ENCODE measurements at places on chromosomes 3 and 15.

GRCh38 chr15:25184356-25185155, 229.8 kb downstream of the SNRPN start:
- no peak for DNase-seq

DNA sequence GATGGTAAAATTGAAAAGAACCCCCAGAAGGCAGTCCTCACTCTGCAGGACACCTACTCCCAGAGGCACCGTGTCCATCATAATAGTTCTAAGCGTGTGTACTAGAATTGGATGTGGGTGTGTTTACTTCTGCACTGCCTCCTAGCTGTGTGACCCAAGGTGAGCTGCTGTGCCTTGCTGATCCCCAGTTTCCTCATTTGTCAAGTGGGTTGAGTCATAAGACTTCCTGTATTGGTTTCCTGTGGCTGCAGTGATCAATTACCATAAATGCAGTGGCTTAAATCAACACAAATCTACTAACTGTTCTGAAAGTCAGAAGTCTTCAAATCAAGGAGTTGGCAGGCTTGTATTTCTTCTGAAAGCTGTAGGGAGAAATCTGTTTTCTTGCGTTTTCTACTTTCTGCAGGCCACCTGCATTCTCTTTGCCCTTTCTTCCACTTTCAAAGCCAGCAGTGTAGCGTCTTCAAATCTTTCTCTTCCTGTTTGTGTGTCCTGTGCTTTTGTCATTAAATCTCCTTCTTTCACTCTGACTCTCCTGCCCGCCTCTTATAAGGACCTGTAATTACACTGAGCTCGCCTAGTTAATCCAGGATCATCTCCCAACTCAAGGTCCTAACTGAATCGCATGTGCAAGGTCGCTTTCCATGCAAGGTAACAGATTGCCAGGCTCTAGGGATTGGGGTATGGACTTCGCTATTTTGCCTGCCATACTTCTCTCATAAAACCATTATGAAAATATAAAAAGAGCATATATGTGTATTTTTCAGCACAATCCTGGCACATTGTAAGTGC, 59.0 kb downstream of the RORA start:
- DNase-seq: peak; percentile 15

GRCh38 chr15:25860885-25861866, 2.0 kb downstream of the ATP10A start:
- DNase-seq: no peak

- no peak for DNase-seq
These were observed 3.9 kb downstream of the NEIL1 start for GRCh38 chr15:75350601-75351361.

GRCh38 chr3:147816752-147817151, 407.6 kb downstream of the ZIC1 start:
- DNase-seq: no peak

- DNase-seq: no peak
These were observed 226.9 kb downstream of the CACNA2D3 start for GRCh38 chr3:54349231-54349652.

- DNase-seq: no peak
These were observed 32.2 kb downstream of the CD276 start for GRCh38 chr15:73716417-73716816.

- no peak for DNase-seq
These were observed 148.5 kb downstream of the IGF1R start for GRCh38 chr15:98796685-98797357.

DNA sequence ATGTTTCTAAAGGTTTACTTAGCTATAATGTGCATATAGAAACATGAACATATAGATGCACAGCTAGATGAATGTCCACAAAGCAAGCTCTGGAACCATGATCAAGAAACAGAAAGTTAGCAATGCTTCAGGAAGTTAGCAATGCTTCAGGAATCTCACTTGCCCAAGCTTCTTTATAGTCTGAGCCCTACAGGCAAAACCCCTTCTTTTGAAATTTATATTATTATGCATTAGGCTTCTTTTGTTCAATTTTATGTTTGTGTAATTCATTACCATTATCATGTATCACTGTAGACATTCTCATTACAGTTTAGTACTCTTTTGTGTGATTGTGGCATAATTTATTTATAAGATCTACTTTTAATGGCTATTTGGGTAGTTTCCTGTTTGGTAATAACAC, 286.4 kb upstream of the BCHE start:
- DNase-seq: no peak

- no peak for DNase-seq
These were observed 50.0 kb upstream of the VPS8 start for GRCh38 chr3:184761976-184762375.

DNA sequence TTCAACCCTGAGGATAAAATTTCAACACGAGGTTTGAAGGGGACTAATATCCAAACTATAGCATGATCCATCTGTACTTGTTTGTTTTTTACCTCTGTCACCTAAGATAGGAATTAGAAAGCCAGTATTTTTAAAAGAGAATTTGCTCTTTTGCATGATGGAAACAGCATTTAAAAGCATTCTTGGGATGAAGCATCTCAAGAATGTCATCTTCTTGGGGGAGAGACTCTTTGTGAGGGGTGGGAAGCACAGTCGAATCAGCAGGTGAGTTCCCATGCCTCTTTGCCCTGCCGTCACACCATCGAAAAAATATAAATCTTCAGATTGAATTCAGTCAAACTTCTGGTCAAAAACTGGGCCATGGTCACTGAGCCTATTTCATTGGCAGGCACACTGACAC, 55.3 kb upstream of the BCHE start:
- no peak for DNase-seq

DNA sequence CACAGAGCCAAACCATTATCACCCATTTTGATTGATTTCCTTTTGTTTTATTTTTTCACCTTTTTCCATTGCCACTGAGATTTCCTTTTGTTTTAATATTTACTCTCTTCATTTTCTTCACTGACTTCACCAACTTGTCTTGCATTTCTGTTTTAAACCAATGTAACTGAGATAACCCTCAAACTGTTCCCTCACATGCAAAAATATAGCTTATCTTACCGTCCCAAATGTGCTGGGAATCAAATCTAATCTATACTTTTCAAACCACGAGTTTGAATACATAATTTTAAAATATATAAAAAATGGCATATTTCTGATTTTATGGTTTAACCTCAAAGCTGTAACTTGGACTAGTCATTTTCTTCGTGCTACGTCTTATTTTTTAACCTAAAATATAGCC, 143.8 kb downstream of the PLD1 start:
- no peak for DNase-seq

GRCh38 chr3:52533623-52534280, at the start of gene NT5DC2:
Gene NT5DC2 (minus strand): TSS chr3:52533857. CDS start chr3:52533737, 120 bp downstream.
- no peak for DNase-seq

DNA sequence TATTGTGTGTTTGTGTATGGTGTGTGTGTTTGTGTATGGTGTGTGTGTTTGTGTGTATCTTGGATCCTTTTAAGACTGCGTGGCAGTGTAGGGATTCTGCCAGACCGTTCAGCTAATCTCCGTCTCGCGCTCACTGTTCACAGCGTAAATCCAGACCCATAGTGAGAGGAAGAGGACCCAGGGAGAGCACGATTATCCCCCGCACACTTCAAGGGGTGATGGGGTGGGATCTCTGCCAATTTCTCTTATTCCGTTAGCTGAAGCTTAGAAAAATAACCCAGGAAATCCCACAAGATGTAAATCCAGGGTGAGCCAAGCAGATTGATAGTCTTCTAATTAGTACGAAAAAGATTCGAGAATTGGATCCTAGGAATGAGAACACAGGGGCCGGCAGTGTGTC, 381.2 kb downstream of the GABRG3 start:
- no peak for DNase-seq

- DNase-seq: no peak
These were observed 361.9 kb upstream of the CFAP20DC start for GRCh38 chr3:59411694-59412093.

DNA sequence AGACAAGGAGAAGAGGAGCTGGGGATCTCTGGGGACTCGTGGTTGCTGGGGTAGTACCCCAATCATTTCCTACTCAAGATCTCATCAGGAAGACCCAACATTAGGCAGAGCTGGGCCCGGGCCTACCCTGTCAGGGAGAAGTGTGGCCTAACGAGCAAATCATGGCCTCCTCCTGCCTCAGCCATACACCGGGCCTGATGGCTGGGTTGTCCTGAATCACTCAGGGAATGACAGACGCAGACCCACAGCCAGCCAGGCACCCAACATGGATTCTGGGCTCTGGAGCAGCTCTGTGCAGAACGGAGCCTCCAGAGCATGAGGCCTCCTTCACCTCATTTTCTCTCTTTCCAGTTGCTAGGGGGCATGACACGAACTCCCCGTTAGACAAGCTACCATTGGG, 19.7 kb downstream of the ITGA11 start:
- no peak for DNase-seq

- DNase-seq: no peak
These were observed 223.3 kb downstream of the FAM43A start for GRCh38 chr3:194908972-194909371.

GRCh38 chr3:73705792-73706191, 81.1 kb upstream of the PDZRN3 start:
- no peak for DNase-seq

DNA sequence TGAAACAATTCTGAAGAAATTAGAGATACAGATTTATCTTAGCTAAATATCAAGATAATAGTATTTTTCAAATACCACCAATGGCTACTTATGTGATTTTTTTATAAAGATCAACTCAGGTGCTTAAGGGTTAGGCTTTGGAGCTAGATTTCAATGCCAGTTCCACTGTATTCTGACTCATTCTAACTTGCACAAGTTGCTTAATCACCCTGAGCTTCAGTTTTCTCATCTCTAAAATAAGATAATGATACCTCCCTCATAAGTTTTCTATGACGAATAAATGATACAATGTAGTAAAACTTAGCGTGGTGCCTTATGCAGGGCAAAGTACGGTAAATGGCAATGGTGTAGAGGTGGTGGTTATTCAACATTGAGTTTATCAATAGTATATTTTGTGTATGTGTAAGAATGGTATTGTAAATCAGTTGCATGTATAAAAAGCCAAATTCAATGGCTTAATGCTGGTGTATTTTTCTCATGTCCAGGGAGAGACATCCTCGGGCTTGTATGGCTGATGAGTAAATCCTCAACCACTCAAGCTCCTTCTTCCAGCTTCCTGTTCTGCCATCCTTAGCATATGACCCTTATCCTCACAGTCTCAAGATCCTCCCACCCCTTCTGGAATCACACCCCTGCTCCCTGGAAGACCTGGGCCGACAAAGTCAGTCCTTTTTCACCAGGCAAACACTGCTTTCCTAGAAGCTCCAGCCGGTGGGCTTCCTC, 505.9 kb upstream of the CFAP20DC start:
- no peak for DNase-seq

- DNase-seq: no peak
These were observed 72.1 kb downstream of the IL1RAP start for GRCh38 chr3:190585805-190586630.

DNA sequence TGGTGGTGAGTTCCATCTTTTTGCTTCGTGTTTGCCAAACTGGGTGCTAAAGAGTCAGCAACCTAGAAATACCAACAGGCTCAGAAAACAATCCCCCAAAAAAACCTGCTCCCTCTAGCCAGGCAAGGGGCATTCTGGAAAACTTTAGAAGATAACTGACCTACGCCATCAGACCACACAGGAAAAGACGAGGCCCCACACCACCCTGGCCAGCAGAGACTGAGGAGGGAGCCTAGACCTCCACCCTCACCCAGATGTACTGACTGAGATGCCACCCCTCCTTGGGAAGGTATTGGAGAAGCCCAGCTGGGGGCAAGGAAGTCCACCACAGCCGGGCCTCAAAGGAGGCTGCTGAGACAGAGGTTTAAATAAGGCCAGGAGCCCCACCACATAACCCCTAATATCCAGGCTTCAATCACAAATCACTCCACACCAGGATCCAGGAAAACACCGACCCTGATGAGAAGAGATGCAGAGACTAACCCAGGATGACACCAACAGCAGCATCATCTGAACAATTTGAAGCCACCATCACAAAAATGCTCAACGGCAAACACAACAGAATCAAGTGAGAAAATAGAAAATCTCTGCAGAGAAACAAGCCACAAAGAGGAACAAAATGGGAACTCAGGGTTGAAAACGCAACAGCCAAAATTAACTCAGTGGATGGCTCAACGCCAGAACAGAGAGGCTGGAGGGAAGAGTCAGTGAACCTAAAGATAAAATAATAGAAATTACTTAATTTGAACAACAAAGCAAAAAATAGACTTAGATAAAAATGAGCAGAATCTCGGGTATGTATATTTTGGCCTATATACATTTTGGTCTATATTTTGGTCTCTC, 61.0 kb downstream of the TPRA1 start:
- no peak for DNase-seq

GRCh38 chr3:140753865-140754754, 76.2 kb downstream of the TRIM42 start:
- peak; percentile 87 for DNase-seq

- DNase-seq: no peak
These were observed 951.4 kb downstream of the PLOD2 start for GRCh38 chr3:145209561-145209960.

- no peak for DNase-seq
These were observed 295.8 kb downstream of the MAGI1 start for GRCh38 chr3:65742914-65743313.

GRCh38 chr3:111662907-111663306, 67.8 kb upstream of the ZBED2 start:
- no peak for DNase-seq

- DNase-seq: no peak
These were observed 196.1 kb downstream of the RYR3 start for GRCh38 chr15:33506781-33507296.

GRCh38 chr15:31300208-31300661, 26.4 kb upstream of the KLF13 start:
- no peak for DNase-seq

GRCh38 chr3:117728226-117728625, 1018.6 kb downstream of the TUSC7 start:
- DNase-seq: no peak

- DNase-seq: no peak
These were observed 98.0 kb upstream of the ABHD17C start for GRCh38 chr15:80597076-80597475.

DNA sequence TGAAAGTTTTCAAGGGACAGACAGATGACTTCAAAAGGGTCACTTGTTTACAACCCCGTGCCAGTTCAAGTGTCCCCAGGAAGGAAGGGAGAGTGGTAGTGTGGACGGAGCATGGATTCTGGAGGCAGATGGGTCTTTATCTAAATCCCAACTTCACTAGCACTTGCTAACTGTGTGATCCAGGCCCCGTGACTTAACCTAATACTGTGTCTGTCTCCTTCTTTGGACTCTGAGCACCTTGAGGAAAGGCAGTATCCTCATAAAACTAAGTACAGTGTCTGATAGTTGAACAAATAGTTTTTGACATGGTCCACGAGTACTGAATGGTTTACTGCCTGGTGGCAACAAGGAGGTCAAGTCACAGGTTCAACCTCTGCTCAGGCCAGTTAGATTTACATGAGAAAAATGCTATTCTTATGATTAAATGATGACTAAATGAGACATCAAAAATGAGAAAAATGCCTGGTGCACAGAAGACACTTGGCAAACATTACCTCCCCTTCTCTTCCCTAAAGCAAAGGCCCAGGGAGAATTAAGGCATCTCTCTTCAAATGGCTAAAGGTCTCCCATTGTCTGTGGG, 48.9 kb downstream of the ABCC5 start:
- DNase-seq: no peak

GRCh38 chr15:85925649-85926237, 131.0 kb upstream of the KLHL25 start:
- DNase-seq: no peak
